ENCODE measurements at places on chromosomes 2 and 18.
A peak's percentile ranks its signal among the peaks of the same experiment; 100 is the strongest.

DNA sequence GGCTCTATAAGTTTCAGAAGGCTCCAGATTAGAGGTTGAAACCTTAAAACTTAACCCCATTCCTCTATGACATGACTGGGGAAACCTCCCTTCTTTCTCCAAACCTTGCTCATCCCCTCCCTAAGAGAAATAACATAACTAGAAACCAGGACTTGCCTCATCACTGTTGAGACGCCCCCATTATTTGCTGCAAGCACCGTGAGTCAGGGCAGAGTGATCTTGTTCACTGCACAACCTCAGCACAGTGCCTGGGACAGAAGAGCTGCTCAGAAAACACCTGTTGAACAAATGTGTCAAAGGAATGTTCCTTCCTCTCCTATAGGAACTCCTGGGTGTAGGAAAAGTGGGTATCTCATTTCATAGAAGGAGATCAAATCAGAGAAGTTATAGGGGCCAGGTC lies 132.7 kb upstream of the CTAGE1 start:
- DNase-seq: no peak

GRCh38 chr2:131027566-131028528 lies 65.4 kb downstream of the FAM168B start:
- DNase-seq: no peak

GRCh38 chr2:170236680-170237047 lies 58.7 kb downstream of the MYO3B start:
- DNase-seq: no peak

GRCh38 chr2:61816480-61817355 lies 37.1 kb downstream of the FAM161A start:
- DNase-seq: no peak

- peak; percentile 67 for DNase-seq
Observed at GRCh38 chr2:25521665-25522387, 151.6 kb downstream of the DTNB start.

DNA sequence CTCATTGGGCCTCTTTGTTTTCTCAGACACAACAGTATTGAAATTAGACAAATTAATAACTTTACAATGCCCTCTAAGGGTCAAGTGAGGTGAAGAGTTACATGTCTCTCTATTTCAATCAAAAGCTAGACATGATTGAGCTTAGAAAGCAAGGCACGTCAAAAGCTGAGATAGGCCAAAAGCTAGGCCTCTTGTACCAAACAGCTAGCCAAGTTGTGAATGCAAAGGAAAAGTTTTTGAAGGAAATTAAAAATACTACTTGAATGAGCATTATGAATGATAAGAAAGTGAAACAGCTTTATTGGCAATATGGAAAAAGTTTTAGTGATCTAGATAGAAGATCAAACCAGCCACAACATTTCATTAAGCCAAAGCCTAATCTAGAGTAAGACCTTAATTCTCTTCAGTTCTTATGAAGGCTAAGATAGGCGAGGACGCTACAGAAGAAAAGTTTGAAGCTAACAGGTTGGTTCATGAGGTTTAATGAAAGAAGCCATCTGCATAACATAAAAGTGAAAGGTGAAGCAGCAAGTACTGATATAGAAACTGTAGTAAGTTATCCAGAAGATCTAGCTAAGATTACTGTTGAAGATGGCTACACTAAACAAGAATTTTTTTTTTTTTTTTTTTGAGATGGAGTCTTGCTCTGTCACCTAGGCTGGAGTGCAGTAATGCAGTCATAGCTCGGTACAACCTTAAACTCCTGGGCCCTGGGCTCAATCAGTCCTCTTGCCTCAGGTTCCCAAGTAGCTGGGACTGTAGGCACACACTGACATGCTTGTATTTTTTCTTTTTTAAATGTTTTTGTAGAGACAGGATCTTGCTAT lies 65.5 kb downstream of the FAM117B start:
- no peak for DNase-seq

DNA sequence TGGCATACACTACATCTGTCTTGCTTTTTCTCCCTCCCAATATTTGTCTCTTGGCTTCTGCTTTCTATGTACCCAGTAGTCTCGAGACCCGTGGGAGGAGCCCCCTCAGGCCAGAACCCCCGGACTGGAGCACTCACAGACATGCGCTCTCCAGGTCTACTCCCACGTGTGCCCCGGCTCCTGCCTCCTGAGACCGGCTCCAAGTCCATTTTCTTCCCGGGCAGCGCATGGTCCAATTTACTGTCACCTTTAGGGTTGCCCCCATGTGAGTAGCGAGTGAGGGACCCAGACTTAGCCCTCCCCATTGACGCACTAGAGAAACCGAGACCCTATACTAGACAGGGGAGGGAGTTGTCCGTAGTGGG lies 11.8 kb upstream of the TEX51 start:
- DNase-seq: no peak

DNA sequence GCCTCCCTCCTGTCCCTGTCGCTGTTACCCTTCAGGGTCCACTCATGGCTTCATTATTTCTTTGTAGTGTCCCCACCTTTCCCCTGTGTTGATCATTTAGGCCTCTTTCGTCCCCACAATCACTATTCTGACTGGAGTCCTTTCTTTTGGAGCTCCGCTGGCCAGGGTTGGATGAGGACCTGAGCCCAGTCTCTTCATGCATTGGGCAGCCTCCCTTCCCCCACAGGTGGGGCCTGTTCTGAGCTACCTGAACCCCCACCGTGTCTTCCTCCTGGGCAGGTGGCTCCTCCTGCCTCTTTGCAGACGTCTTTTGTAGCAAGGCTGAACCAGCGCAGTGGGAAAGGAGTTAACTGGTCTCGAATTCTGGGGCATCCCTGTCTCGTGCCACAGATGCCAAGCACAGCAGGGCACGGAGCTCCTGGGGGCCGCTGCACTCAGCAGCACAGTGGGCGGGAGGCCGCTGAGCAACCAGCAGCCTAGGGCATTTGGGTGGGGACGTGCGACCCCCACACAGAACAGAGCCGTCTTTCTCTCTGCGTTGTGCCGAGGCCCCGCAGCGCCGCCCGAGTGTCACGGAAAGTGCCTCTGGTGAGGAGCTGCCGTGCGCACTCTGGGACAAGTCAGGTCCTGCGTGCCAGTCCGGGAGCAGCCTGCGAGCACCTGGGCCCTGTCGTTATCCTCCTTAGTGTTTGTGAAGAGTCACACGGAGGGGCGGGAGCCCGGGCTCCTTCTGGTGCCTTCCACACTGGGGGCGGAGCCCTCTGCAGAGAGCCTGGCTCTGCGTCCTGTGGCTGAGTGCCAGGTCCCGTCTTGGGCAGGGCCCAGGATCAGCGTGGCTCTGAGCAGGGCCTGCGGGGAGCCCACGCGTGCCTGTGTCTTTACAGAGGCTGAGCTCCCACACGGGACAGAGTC lies 130.1 kb downstream of the NFATC1 start:
- DNase-seq: no peak

- DNase-seq: no peak
Observed at GRCh38 chr2:170298115-170298514, 120.2 kb downstream of the MYO3B start.

GRCh38 chr2:159086826-159087225 lies 118.4 kb downstream of the TANC1 start:
- no peak for DNase-seq

DNA sequence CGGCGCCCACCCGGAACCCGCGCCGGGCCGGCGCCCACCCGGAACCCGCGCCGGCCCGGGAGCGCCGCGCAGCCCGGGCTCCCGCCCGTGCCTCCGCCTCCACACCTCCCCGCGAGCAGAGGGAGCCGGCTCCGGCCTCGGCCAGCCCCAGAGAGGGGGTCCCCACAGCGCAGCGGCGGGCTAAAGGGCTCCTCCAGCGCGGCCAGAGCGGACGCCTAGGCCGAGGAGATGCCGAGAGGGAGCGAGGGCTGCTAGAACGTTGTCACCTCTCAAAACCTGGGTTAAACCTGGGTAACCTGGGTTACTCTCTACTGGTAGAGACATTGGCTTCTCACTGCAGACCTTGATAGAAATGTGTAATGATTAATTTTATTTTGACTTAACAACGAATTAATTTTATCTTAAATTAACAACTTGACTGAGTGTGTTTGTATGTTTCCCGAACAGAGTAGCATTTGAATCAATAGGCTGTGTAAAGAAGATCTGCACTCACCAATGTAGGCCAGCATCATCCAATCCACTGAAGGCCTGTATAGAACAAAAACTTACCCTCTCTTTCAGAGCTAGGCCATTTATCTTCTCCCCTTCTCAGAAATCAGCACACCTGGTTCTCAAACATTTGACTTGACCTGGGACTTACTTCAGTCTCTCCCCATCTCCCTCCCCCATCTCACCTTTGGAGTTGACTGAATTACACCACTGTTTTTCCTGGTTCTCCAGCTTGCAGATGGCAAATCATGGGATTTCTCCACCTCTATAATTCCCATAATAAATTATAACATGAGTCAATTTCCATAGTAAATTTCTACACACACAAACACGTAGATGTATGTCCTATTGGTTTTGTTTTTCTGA lies 242.7 kb downstream of the ASXL3 start:
- DNase-seq: no peak

GRCh38 chr2:227082286-227082685 lies 81.7 kb downstream of the COL4A4 start:
- DNase-seq: no peak

DNA sequence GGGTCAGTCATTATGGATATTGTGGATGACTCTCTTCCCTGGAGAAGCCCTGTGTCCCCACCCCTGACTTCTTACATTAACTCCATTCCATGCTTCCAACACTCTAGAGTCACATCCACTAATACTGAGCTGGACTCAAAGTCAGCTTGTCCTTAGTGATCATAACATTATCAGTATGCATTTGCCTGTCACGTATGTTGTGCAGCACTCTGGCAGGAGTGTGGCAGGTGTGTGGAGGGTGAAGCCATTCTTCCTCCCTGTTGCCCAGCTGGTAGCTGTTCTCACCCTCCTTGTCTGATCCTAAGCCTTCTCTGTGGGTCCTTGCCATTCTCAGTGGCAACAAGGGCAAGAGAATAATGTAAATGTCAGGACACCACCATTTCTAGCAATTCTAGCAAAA lies 334.1 kb upstream of the RAB6C start:
- no peak for DNase-seq

- no peak for DNase-seq
Observed at GRCh38 chr2:181998041-181998835, 12.6 kb downstream of the PPP1R1C start.

GRCh38 chr2:241199897-241200821 lies 11.7 kb downstream of the ANO7 start:
- no peak for DNase-seq

- no peak for DNase-seq
Observed at GRCh38 chr2:10861765-10862164, 49.2 kb upstream of the PDIA6 start.

GRCh38 chr18:63999871-64000270 lies 30.0 kb downstream of the SERPINB8 start:
- no peak for DNase-seq

GRCh38 chr2:159156834-159157233 lies 129.7 kb downstream of the WDSUB1 start:
- DNase-seq: no peak

DNA sequence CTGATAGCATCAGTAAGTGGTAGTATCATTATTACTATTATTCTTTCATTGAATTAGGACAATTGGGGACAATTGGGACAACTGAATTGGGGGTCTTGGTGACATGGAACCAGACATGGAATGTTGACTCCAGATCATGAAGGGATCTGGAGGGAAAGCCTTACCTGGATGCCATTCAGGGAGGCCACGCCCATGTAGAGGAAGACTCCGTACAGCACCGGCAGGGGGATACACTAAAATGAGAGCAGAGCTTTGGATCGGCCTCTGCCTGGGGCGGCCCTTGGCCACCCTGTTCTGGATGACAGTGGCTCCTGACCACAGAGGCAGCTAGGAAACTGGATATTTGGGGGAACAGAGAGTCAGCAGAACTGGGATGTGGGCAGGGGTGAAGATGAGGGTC lies 29.2 kb downstream of the MTHFD2 start:
- DNase-seq: no peak

DNA sequence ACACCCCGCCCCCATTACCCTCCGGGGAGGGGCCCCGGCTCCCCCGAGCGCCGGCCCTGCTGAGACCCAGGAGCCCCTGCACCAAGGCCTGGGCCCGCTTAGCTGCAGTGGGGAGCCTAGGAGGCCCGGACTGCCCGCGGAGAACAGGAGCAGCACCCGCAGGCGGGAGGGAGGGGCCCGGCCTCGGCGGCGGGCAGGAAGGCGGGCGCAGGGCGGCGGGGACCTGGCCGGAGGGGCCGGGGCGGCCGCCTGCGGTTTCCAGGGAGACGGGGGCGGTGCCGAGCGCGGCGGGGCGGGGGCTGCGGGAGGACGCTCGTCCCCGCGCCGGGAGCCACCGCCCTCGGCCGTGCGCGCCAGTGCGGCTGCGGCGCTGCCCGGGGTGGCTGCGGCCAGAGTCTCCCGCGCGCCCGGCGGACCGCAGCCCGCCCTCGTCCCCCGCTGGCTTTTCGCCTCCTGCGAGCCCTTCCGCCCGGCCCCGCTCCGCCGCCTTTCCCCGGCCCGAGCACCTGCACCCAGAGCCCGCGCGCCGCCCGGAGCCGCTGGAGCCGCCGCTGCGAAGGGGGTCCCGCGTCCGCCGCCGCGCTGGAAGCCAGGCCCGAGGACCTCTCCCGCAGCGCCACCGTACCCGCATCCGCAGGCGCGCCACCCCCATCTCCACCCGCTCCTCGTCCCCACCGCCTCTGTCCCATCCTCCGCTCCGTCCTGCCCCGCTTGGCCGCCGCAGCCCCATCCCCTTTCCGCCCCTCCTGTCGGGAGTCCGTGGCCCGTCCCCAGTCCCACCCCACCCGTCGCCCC lies 17.2 kb downstream of the GPC1 start:
- DNase-seq: no peak

GRCh38 chr18:60911504-60911903 lies 421.7 kb upstream of the CDH20 start:
- DNase-seq: no peak

DNA sequence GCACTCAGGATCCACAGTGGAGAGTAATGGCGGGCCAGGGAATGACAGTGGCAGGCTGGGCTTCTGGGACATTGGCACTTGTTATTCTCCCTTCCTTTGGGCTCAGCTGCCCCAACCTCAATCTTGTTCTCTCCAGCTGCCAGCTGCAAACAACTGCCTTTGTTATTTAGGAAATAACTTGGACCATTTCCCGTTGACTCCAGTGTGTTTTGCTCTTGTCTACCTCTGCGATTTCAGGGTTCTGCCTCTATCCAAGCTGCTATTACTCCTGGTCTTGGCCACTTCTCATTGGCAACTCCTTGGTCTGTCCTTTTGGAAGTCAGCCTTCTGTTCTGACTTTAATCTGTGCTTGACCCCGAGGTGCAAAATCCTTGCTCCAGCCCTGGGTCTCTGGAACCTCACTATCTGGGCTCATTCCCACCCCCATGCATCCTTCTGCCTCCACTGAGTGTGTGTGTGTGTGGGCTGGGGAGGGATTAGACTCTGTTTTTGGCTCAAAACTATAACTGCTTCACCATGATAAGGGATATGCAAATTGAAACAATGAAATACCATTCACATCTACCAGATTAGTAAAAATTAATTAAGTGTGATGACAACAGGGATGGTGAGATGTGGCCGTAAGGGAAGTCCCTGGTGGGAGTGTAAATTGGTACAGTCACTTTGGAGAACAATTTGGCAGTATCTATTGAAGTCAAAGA lies 134.1 kb upstream of the CXCR4 start:
- no peak for DNase-seq

DNA sequence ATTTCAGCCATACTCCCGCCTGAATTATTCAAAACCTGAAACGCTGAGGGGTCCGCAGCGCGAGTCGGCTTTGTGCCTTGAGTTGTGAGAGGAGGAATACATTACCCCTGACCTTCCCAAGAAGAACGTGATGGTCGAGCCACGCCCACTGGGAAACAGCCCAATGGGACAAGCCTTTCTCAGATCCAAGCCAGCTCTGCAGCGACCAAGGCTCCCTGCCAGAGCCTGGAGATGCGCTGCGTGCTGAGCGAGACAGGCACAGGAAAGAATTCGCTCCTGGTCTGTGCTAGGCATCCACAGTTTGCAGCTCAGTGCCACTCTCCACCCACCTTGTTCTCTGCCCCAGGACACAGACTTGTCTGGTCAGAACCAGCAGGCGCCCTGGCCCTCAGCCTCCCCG lies 74.1 kb upstream of the GLI2 start:
- no peak for DNase-seq

All from fibroblast of skin of left quadriceps (primary cell).